Fibroblast of the aortic adventitia (primary cell): ENCODE measurements at places on chromosomes 7 and 10. TPM values are rescaled to one million over a fixed set of nuclear protein-coding genes. Genes with fewer than 3 reads are reported as not detected.

The HOXA1 gene
- 0.72 TPM in 1 of 2 replicates, not detected in the other for total RNA-seq

The CPN1 gene
- total RNA-seq: not detected in 2 replicates

The CYP3A5 gene
- 1.1 and 2.9 TPM in 2 replicates for total RNA-seq

The IL2RA gene
- not detected in 2 replicates for total RNA-seq

The PPRC1 gene
- 14.3 and 22.8 TPM in 2 replicates for total RNA-seq

The ADAM8 gene
- 0.36 TPM in 1 of 2 replicates, not detected in the other for total RNA-seq

The AP5Z1 gene
- 33.9 and 35.5 TPM in 2 replicates for total RNA-seq

The OR2AE1 gene
- 0.63 and 0.65 TPM in 2 replicates for total RNA-seq

The TRIM56 gene
- total RNA-seq: 10.0 and 17.2 TPM in 2 replicates

The PSAP gene
- 615 and 2,167 TPM in 2 replicates for total RNA-seq

The MARVELD1 gene
- total RNA-seq: 34.9 and 64.3 TPM in 2 replicates

The CDHR3 gene
- 14.0 and 19.6 TPM in 2 replicates for total RNA-seq

The GNG11 gene
- total RNA-seq: 37.0 and 56.9 TPM in 2 replicates

The RNF148 gene
- total RNA-seq: 0.63 and 1.9 TPM in 2 replicates

The MYPN gene
- 0.08 and 1.7 TPM in 2 replicates for total RNA-seq

The PNLIPRP3 gene
- not detected in 2 replicates for total RNA-seq

The FAM13C gene
- total RNA-seq: 3.3 and 9.1 TPM in 2 replicates

The CTBP2 gene
- total RNA-seq: 37.9 and 45.4 TPM in 2 replicates

The COL13A1 gene
- 6.0 and 10.7 TPM in 2 replicates for total RNA-seq

The HOXA7 gene
- not detected in 2 replicates for total RNA-seq

The SPDYE6 gene
- total RNA-seq: not detected in 2 replicates

The KLF14 gene
- 0.09 TPM in 1 of 2 replicates, not detected in the other for total RNA-seq

The CNNM1 gene
- total RNA-seq: 0.09 and 0.41 TPM in 2 replicates

The CD36 gene
- total RNA-seq: 1.7 and 561 TPM in 2 replicates

The C10orf62 gene
- total RNA-seq: not detected in 2 replicates

The AKR1D1 gene
- total RNA-seq: not detected in 2 replicates

The HOXA4 gene
- 0.57 and 0.99 TPM in 2 replicates for total RNA-seq

The CCDC3 gene
- 0.25 and 3.9 TPM in 2 replicates for total RNA-seq

The CFAP46 gene
- 0.09 and 1.5 TPM in 2 replicates for total RNA-seq

The PLOD3 gene
- total RNA-seq: 31.3 and 45.5 TPM in 2 replicates

The BICC1 gene
- total RNA-seq: 123 and 177 TPM in 2 replicates

The SAMD9 gene
- 18.3 and 57.5 TPM in 2 replicates for total RNA-seq

The SLC26A4 gene
- 0.65 and 1.8 TPM in 2 replicates for total RNA-seq

The C10orf95 gene
- total RNA-seq: not detected in 2 replicates

The GIMAP7 gene
- not detected in 2 replicates for total RNA-seq

The STAMBPL1 gene
- total RNA-seq: 35.3 and 50.0 TPM in 2 replicates

The CABCOCO1 gene
- total RNA-seq: 3.4 and 6.2 TPM in 2 replicates

The SSBP1 gene
- 122 and 148 TPM in 2 replicates for total RNA-seq

The VAX1 gene
- not detected in 2 replicates for total RNA-seq

The SSMEM1 gene
- not detected in 2 replicates for total RNA-seq

The TRIM50 gene
- total RNA-seq: not detected in 2 replicates

The ZNF679 gene
- total RNA-seq: not detected in 2 replicates
